ENCODE measurements at places on chromosomes 7 and 10.

DNA sequence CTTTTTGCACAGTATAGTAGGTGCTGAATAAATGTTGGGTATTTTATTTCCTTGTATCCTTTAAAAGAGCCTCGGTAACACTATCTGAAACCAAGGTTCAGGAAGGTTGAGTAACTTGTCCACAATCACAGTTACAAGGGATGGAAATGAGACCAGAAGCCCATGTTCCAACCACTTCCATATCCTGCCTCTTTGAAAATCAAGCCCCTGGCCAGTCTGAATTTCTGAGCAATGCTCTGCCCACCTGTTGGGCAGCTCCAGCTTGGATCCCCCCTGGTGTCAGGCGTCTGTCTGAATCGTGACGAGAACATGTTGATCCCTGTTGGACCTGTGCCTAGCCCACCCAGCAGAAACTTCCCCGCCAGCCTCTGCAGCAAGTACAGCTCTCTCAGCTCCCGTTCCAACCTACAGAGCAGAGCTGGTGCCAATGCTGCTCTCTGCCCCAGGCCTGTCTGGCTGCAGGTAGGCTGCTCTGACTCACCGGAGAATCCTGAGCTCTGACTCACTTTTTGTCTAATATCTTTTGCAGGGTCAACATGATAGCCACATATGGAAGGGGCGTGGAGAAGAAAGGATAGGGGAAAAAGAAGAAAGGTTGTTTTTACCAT lies 595.5 kb downstream of the INHBA start:
- DNase-seq: peak; percentile 8

DNA sequence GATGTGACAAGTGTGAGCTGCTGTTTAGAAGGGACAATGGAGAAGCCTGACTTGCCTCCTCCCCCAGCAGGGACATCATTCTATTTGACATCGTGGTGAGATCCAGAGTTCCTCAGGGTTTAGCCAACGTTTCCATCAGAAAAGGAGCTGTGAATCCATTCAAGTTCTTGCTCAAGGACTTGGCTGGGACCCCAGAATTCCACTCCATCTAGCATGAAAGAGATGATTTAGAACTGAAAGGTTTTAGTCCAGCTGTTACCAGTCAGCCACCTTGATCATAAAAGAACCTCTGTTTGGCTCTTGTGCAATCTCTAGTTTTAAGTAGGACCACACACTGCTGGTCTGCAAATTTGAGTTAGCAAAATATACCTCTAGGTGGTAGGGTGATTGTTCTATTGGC lies 337.6 kb downstream of the FRMD4A start:
- DNase-seq: no peak

- DNase-seq: no peak
Measured at GRCh38 chr7:75884476-75884875, 5.6 kb downstream of the RHBDD2 start.

DNA sequence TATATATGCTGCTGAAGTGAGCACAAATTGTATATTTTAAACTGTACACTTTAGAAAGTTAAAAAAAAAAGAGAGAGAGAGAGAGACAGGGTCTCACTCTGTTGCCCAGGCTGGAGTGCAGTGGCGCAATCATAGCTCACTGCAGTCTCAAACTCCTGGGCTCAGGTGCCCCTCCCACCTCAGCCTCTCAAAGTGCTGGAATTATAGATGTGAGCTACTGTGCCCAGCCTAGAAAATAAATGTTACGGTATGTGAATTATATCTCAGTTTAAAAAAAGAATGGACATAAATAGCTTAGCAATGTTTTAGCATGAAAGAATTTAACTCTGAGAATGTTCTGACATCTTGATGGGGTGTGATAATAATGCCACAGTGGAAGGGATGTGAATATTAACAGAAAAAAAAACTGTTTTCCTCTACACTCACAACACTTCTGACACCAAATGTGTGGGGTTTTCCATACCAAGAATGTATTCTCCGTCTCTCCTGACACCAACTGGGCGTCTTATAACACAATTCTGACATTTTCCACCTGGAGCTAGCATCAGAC lies 162.1 kb downstream of the PLCE1 start:
- DNase-seq: no peak

GRCh38 chr7:76318488-76319353 lies 16.2 kb downstream of the HSPB1 start:
- DNase-seq: peak; percentile 86

- no peak for DNase-seq
Measured at GRCh38 chr10:119753309-119753708, 27.5 kb downstream of the INPP5F start.

GRCh38 chr7:117350027-117350426 lies 27.2 kb upstream of the WNT2 start:
- DNase-seq: no peak

DNA sequence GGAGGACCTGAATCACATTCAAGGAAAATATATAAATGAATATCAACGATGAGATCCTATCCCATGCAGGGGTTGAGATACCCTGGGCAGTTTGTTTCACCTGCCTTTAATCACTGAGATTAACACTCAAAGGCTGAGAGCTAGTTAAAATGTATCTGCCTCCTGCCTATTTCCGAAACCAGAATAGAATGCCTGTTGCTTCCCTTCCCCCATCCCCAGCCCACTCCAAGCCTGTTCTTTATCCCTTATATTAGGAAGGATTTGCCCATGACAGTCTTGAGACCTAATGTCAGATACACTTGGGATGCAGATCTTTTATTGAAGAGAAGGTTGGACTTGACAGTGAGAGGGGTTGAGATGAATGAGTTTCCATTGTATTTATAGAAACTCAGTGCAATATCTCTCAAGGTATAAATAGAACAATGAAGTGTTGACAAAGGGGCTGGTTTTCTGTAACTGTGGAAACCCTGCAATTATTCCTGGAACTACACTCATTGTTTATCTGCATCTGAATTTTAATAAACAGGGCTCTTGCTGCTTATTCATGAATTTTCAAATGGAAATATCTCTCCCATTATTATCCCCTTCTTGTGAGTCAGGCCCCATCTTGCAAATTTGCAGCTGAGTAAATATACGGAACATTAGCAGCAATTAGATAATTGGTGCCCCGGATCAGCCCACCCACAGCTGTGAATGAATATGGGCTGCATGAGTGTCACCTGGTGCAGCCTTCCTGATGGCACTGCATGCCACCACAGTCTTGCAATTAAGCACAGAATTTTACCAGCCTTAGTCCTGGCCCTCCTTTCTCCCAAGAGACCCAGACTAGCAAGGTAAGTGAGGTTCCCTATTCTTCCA lies 66.7 kb downstream of the SORCS3 start:
- no peak for DNase-seq

- DNase-seq: no peak
Measured at GRCh38 chr7:74012842-74013249, 15.1 kb upstream of the ELN start.

DNA sequence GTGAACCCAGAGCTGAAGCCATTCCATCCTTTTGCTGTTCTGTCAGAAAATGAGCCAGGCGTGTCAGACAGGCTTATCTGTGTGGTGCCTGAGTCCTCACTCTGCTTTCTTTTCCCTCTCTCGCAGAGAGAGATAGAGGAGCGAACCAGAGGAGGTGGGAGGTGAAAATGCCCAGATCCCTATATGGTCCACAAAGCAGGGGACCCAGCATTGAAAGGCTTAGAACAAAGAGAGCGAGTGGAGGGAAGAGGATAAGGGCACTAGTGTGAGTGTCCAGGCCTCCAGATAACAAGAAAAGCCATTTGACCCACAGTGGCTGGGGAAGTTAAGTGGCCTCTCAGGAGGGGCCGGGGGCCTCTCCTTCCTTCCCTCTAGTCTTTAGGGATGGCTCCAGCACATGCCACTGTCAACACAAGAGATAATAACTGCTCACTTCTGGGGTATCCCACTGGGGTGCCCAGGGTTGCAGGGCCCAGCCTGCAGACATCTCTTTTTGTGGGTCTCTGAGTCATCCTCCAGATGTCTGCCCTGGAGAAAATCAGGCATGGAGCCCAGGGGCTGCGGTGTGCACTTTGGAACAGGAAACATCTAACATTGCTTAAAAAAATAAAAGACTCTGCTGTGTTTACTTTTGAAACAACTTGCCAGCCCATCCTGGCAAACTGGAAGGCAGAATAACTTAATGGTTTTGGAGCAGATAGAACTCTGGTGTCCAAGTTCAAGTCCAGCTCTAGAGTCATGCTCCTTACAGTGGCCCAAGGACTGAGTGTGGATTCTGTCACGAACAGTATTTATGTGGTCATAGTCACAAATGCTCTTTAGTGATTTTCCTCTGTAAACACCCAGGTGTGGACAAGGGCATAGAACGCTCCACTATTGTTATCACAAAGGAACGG lies 189.5 kb downstream of the CXCL12 start:
- no peak for DNase-seq

DNA sequence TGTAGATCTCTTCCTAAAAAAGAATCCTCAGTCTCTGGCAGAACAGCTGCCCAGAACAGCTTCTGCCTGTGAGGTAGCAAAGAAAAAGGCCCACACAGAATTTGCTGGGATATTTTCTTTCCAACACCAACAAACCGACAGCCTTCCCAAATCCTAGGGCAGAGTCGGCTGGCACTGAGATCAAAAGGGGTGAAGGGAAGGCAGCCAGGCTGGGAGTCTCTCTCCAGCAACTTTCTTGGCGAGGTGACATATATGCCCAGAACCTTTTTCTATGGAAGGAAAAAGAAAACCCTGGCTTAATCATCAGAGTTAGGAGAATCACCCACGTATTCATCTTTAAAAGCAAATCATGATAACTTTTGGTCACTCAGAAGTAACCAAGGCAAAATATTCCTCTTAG lies 279.6 kb downstream of the DNAJB6 start:
- peak; percentile 38 for DNase-seq

GRCh38 chr7:16315280-16315679 lies 106.1 kb downstream of the CRPPA start:
- DNase-seq: no peak

GRCh38 chr7:12350971-12351370 lies 52.7 kb downstream of the VWDE start:
- no peak for DNase-seq

GRCh38 chr7:40680657-40681056 lies 545.9 kb downstream of the SUGCT start:
- no peak for DNase-seq

DNA sequence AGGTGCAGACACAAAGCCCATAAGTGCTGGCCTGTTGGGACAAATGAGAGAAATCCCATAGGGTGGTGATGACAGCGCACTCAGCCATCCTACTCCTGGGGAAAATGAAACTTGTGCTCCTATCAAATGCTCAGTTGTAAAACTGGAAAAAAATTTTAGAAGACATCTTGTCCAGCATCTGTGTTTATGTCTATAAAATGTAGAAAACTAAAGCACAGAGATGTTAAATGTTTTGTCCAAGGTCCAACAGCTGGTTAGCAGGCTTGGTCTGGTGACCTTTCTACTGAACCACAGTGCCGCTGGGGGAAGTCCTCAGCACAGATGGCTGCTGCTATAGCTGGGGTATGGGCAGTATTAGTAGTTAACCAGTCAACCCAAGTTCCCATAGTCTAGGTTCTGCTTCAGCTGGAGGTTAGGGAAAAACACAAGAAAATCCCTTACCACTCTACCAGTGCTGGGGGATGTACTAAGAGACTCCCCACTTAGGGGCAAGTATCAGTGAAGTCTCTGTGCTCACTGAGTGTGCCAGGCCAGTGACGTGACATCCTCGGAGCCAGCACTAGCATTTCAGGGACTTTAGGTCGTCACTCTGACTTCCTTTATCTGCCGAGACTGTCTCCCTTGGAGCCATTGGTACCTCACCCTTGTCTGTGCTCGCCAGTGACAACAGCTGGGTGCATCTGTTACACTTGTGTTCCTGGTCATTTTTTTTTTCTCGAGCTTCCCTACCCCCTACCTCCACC lies 1.9 kb downstream of the TSPAN33 start:
- DNase-seq: no peak

DNA sequence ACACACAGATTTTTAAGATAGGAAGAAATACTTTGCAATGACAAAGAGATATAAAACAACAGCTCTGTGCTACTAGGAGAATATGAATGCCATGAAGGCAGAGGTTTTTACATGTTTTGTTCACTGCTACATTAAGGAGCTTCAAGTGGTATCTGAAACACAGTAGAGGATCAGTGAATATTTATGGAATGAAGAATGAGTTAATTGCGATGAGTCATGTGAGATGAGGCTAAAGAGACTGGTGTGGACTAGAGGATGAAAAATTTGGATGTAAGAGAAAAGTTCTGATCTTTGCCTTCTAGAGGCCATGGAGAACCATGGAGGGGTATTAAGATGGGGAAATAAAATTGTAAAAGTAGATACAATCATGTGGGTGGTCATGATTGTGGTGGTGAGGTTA lies 434.2 kb downstream of the PHTF2 start:
- DNase-seq: no peak

GRCh38 chr7:94687810-94688209 lies 31.9 kb upstream of the SGCE start:
- DNase-seq: no peak

- no peak for DNase-seq
Measured at GRCh38 chr10:78337646-78338391, 304.2 kb downstream of the RPS24 start.

DNA sequence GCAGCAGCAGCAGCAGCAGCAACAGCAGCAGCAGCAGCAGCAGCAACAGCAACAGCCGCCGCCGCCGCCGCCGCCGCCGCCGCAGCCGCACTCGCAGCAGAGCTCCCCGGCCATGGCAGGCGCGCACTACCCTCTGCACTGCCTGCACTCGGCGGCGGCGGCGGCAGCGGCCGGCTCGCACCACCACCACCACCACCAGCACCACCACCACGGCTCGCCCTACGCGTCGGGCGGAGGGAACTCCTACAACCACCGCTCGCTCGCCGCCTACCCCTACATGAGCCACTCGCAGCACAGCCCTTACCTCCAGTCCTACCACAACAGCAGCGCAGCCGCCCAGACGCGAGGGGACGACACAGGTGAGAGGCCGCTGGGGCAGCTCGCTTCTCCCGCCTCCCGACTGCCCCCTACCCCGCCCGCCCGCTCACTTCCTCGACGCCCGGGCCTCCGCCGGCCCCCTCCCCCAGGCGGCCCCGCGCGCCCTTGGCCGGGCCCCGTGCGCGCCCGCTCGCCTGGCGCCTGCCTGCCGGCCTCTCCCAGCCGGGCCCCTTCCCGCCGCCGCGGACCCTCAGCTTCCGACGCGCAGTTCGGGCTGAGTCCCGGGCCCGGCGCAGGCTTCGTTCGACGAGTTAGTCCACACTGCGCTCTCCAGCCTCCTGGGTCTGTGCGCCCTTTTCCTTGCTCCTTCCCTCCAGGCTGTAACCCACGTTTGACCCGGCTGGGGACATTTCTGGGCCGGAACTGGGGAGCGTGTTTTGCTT lies 882 bp downstream of the DLX6 start:
- peak; percentile 86 for DNase-seq
